Stimulated activated CD8-positive, alpha-beta memory T cell treated with anti-CD3 and anti-CD28 coated beads, Interleukin-15, amount 100 ng/mL, for 48 hours (primary cell): ENCODE measurements at places on chromosomes 5 and 9.

GRCh38 chr9:131804826-131805225, 65.0 kb upstream of the RAPGEF1 start:
- DNase-seq = no peak

DNA sequence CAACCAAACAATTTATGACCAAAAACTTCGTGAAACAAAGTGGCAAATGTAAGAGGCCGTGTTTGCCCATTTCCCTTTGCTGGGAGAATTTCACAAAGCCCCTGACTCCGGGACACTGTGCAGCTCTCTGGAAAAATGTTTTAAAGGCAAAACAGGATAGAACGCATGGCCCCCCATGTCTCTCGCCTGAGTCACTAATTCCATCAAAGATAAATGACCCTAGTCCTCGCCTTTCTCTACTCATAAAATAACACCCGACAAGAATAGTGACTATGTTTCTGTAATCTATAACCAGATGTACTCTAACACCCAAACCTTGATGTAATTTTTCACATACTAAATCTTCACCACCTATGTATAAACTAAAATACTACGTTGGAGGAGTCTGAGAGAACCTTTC, 55.7 kb upstream of the SAP30L start:
- DNase-seq = no peak

DNA sequence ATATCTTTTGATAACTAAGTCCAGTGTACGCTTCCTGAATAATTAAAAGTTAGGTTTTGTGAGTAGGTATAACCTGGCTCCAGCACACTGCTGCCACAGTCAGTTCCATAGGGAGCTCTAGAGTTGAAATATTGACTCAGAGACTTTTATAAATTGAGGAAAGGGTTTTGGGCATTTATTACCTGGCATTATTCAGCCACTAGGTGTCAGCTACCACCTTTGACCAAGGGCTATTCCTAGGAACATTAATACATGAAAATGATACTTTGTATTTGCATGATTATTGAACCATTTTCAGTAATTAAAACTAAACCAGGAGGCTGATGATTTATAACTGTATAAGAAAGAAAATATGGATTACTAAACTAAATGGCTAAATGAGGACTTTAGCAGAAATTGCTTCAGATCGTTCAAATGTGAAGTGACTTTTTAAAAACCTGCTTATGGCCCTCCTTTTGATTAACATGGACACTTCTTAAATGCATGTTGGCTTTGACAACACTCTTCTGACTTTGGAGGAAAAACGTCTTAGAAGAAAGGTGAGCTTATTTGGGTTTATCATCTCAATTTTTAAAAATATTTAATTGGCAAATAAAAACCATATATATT, 83.0 kb downstream of the SMC2 start:
- DNase-seq = no peak

DNA sequence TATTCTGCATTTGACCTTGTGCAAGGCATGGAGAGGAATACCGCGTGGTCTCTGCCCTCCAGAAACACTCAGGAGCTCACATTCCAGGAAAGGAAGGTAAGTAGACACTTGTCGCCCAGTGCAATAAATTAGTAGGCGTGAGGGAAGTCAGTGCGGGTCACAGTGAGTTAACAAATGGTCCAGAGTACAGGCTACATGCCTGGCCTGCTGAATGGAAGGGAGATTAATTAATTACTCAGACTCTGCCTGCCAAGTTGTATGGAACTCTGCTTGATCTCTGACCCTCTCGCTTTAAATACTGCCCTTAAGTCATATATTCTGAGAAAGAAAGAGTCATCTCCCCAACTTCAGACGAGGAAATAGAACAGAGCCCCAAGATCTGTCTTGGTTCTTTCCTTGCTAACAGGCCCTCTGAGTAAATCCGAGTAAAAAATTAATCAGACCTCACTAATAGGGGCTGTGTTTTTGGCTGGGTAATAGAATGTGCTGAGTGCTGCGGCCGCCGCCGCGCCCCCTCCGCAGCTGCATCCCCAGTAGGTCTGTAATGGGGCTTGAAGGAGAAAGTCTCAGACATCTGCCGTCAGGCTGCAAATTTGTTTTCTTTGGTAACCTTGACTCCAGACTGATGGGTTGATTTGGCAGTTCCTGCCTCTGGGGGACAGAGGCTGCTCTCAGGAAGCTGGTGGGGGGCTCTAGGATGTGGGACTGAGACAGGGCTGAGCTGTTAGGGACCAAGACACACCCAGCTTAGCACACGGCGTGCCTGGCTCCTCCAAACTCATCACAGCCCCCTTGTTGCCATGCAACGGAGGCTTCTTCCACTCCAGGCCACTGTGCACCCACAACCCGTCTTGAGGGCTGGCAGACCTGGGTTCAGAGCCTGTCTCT, 144.4 kb downstream of the NSG2 start:
- no peak for DNase-seq

DNA sequence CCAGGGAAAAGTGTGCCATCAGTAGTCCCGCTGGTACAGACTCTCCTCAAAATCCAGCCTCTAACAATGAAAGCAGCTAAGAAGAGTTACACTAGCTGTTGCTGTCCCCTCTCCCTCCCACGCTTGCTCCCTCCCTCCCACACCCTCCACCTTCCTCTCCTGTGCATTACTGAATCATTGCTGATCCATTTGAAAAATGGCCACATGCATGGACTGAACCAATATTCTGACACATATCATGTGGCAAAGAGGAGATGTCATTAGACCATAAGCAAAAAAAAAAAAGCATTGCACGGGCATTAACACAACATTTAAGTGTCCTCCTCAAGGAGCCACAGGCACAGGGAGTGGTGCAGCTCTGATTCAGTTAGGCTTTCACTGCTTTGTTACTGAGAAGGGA, 37.9 kb downstream of the LHFPL2 start:
- no peak for DNase-seq

GRCh38 chr9:72506615-72507014, 14.8 kb upstream of the TMC1 start:
- no peak for DNase-seq
